ENCODE measurements at places on chromosomes 5 and 9.

- no peak for DNase-seq
These were observed 41.0 kb upstream of the EGFL7 start for GRCh38 chr9:136621734-136622093.

DNA sequence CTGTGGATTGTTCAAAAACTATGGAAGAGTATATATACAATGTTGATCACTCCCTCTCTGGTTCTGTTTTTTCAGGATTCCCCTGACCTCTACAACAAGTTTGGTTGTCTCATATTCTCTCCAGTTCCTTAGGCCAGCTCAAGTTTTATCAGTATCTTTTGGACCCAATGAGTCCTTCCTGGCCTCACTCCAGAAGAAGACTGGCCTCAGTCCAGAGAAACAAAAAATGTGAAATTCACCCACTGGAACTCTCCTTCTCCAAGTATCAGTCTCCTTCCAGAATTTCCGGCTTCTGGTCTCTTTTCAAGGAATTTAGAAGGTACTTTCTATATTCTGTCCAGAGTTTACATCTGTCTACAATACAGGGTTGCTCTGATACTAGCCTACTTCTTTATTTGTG is 537.8 kb upstream of the FTMT start:
- no peak for DNase-seq

DNA sequence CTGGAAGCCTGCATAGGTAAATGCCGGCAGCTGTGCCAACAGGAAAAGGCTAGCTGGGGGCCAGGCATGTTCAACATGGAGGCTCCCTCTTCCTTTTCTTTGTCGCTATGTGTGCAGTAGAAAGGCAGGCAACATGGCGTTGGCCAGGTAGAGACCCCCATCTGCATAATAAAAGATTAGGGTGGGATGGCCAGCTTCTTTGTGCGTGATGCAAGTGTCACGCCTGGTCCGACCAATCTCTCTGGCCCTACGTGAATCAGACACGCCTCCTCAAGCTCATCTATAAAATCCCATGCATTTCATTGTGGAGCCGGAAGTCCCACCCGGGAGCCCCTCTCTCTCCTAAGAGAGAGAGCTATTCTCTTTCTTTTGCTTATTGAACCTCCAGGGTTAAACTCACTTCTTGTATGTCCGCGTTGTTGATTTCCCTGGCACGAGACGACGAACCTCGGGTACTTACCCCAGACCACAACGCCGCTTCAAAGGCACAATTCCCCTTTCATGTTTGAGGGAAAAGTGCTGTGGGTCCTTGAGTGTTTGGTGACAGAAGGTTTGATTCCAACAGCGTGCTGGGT is 25.0 kb upstream of the C5orf47 start:
- DNase-seq = no peak

- no peak for DNase-seq
These were observed 175.6 kb downstream of the MACROH2A1 start for GRCh38 chr5:135223404-135223803.

DNA sequence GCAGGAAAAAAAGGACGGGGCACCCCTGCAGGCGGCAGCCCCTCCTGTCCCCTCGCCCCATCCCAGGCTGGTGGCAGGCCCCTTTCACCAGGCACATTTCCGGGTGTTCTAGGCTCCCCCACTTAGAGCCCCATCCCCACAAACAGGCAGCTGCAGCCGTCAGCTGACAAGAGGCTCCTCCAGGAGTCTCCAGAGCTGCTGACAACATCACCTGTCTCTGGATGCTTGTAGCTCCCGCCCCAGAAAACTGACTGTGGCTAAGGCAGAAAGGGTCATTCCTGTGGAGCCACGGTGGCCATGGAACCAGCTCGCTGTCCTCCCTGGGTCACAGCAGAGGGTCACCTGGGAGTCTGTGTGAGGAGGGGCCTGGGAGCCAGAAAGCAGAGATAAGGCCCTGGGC is 50.9 kb downstream of the HMCN2 start:
- no peak for DNase-seq

DNA sequence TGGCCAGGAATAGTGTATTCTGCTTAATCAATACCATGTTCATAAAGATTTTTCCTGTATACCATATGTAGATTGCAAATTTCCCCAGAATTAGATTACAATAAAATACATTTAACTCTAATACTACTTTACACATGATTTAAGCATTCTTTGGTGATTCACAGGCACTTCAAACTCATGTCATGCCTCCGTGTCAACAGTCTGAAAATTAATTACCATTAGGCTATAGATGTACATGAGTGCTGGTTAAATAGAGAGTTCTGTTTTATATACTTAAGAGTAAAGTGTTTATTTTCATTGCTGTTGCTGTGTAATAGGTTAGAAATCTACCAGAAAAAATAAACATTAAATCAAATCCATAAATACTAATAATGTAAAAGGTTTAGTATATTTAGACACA is 159.8 kb downstream of the ZSWIM6 start:
- no peak for DNase-seq

DNA sequence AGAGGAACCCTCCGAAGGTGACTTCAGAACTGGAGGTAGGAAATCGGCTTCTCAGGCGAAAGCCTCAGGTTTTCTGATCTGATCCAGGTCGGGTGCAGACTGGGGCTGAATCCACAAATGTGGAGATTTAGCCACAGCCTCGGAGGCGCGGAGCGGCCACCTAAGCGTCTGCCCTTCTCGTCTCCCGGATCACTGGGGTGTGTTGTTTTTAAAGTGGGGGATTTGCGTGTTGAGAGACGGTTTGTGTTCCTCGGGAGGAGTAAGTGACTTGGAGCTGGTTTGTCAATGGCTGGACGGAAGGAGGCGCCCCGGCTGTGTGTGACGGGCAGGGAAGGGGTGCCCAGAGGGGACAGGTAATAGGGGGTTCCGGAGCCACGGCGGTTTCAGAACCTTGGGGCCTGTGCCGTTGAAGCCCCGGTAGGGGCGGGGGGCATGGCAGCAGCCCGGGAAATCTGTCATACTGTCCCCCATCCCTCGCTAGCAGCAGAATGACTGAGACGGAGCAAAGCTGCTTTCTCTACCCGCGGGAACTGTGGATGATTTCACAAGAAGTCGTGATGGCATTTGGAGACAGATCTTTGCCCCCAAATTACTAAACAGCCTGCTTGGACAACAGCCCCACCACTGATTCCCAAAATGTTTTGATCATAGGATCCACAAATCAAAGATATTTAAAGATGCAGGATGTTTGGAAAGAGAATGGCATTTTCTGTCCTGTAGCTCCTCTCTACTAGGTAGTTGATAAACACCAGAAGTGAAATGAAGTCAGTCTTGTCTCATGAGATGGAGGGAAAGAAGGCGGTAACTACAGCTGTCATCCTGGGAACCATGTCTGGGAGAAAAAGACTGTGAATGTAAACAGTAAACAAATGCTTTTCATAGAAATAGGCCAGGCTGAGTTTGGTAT is 216.5 kb downstream of the PDZD2 start:
- DNase-seq = no peak

GRCh38 chr9:124394596-124394995 is 20.6 kb downstream of the PSMB7 start:
- DNase-seq = no peak

GRCh38 chr9:6068983-6069382 is 53.6 kb upstream of the RANBP6 start:
- no peak for DNase-seq

DNA sequence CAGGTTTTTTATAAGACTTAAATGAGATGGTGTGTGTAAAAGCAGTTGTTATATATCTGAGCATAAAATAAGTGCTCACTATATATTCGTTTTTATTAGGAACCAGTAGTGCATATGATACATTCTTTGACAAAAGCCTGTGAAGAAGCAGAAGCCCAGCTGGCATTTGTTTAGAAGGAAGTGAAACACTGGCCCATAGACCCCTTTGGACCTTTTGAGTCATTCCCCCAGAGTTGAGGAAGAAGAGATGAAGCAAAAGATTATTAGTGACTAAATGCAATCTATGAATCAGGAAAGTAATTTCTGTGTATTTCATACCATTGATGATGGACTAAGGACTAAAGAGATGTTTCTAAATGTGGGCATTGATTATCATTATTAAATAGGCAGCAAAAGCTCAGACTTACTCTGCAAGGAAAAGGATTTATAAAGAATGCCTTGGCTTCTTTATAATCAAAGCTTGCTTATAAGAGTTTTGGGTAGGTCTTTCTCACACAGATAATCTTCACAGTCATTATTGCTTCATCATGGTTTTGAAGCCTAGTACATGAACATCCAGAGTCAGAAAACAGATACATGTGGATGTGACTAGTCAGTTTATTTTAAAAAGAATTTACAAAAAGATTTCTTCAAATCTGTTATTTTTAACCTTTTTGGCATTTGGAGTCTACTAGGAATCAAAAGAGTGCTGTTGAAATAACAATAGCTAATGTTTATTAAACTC is 16.9 kb upstream of the FER start:
- DNase-seq = no peak

DNA sequence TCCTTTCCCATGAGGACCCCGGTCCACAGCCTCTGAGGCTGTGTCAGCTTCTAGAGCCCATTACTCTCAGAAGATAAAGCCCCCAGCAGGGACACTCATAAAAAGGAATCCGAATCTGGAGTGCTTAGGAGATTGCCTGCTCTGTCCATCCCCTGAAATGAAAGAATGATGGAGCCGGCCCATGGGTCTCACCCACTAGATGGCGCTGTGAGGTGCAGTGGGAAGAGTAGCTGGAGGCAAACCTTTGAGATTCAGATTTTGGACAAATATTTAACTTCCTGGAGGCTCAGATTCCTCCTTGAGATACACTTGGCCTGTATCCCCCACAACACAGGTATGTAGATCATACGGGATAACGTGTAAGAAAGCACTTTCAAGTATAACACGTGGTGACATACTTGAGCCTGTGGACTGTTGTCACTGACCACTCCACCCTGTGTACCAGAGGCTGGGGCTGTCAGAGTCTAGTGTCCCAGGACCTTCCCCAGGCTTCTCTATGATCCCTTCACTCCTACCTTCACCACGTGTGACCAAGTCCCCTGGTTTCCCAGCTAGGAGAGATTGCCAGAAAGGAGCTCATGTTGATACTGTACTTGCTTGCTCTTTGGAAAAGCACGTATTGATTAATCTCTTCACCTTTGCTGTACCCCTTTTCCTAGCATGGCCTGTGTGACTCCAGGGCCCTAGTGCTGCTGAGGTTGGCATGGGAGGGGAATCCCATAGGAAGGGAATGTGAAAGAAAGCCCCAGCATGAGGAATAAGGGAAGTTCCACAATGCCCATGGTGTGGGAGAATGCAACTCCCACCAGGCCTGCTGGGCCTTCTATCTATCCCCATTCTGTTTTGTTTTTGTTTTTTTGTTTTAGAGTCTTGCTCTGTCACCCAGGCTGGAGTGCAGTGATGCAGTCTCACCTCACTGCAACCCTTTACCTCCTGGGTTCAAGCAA is 32.1 kb downstream of the TRMO start:
- no peak for DNase-seq

DNA sequence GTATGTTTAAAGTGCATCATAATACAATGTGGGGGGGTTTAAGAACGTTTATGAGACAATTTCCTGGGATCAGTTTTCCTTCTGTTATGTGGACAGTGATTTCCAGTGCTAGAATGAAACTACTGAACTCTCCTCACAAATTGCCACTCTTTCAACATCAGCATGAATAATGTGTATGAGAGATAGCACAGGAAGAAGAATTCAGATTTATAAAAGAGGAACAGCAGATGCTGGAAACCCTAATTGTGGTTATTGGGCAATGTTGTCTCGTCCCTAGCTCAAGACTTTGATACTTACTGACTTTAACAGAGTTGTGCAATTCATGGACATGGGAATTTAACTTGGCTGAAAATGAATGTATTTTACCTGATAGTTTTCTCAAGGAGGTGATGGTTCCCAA is 410.8 kb upstream of the MEF2C start:
- DNase-seq = no peak

DNA sequence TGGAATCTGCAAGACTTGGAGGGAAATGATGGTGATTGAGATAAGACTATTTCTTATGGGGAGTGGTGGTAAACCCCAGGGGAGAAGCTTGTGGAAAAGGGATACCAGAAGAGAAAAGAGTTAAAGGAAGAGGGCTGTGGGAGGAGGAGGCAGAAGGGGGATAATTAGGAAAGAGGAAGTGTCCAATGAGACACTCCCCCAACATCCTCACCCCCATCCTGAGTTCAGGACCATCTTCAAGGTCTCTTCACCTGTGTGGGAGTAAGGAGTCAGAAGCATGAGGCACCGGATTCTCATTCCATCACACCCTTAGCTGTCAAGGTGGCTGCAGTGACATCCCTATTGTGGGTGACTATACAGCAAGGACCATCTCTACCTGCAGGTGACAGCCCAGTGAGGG is 106.6 kb upstream of the POC5 start:
- no peak for DNase-seq

- no peak for DNase-seq
These were observed 137.5 kb downstream of the TTLL11 start for GRCh38 chr9:121955649-121956048.

GRCh38 chr5:156588306-156588705 is 261.3 kb downstream of the SGCD start:
- DNase-seq = no peak

Data from cortex of kidney (tissue), 1 donor.